ENCODE measurements at places on chromosomes 6 and 20.

- no peak for DNase-seq
Observed at GRCh38 chr6:6721606-6722005, 133.1 kb downstream of the LY86 start.

GRCh38 chr6:54892831-54893230, 46.3 kb downstream of the FAM83B start:
- no peak for DNase-seq

GRCh38 chr20:39453890-39454289, 491.7 kb downstream of the DHX35 start:
- peak; percentile 14 for DNase-seq

DNA sequence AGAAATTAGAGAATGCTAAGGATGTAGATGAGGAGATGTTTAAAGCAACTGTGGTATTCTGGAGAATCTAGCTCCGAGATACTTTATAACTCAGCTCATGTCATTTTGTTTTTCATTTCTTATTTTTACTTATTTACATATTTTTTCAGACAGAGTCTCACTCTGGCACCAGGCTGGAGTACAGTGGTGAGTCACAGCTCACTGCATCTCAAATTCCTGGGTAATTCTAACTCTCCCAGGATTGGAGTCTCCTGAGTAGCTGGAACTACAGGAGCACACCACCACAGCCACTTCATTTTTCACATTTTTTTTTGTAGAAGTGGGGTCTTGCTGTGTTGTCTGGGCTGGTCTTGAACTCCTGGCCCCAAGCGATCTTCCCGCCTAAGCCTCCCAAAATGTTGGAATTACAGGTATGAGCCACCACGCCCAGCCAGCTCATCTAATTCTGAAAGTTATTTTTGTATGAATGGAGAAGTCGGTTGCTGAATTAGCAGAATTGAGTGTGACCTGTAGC, 94.3 kb upstream of the FAM8A1 start:
- DNase-seq = no peak

DNA sequence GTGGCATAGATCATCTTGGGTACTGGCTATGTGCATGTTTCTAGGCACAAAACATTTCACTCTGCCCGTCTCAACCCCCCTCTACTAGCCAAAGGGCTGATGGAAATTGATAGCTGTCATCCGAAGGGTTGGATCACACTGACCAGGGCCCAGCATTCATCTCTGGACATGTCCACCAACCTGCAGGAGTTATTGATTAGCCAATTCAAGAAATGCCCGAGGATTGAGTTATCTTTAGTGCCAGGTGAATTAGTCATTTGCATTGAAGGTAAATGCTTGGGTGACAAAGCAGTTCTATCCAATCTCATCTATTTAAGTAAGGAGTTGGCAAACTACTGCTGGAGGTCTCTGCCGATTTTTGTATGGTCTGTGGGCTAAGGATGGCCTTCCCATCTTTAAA, 80.1 kb downstream of the CD164 start:
- no peak for DNase-seq

DNA sequence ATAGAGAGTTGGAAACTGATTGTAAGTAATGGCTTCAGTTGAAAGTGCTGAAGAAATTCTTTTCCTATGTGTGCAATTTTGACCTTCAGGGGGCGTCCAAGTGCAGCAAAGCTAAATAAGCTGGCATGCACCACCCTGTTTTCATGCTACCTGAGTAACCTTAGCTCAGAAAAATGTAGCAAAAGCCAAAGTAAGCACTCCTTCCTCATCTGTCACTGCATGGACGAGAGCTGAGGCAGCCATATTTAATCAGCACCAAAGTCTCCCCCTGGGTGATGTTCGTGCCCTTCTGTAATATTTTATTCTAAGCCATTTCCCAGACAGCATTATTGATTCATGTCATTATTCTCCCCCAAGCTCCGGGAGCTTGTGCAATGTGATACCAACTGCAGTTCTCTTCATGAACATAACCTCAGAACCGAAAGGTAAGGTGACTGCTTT, 123.1 kb downstream of the RPS12 start:
- peak; percentile 15 for DNase-seq

DNA sequence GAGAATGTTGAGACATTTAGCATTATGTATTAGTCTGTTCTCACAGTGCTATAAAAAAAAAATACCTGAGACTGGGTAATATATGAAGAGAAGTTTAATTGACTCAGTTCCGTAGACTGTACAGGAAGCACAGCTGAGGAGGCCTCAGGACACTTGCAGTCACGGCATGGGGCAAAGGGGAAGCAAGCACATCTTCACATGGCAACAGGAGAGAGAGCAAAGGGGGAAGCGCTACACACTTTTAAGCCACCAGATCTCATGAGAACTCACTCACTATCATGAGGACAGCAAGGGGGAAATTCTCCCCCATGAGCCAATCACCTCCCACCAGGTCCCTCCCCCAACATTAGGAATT, 26.8 kb upstream of the TFAP2A start:
- no peak for DNase-seq
